B cell (primary cell): ENCODE measurements at places on chromosomes 7 and 10. TPM values are rescaled to one million over a fixed set of nuclear protein-coding genes. Genes with fewer than 3 reads are reported as not detected.

Gene LHPP
- 59.1 and 60.2 TPM in 2 replicates for polyA plus RNA-seq

- DNase-seq, result no peak
Observed at GRCh38 chr7:105878746-105879605, 2.6 kb upstream of the ATXN7L1 start.

GRCh38 chr7:36391436-36392198 is 2.0 kb downstream of the ANLN start:
- DNase-seq, result peak; percentile 29

- DNase-seq, result no peak
Observed at GRCh38 chr10:68251151-68251550, 19.2 kb upstream of the ATOH7 start.

Gene HYAL4
- 0.42 TPM in 1 of 2 replicates, not detected in the other for polyA plus RNA-seq

DNA sequence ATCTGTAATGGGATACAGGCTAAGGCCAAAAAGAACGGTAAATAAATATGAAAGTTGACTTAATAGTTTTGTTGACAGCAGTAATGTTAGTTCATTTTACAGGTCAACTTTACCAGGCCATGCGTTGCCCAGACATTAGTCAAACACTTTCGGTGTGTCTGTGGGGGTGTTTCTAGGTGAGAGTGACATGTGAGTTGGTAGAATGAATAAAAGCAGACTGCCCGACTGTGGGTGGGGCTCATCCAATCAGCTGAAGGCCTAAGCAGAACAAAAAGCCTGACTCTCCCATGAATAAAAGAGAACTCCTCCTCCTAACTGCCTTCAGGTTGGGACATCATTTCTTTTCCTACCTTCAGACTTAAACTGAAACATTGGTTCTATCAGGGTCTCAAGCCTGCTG is 132.3 kb downstream of the MTPAP start:
- no peak for DNase-seq

Gene RAB19
- polyA plus RNA-seq, result 0.71 and 1.1 TPM in 2 replicates

Gene RBM20
- not detected in 2 replicates for polyA plus RNA-seq

Gene PPP1R17
- not detected in 2 replicates for polyA plus RNA-seq

- no peak for DNase-seq
Observed at GRCh38 chr7:2425749-2426148, 22.3 kb downstream of the CHST12 start.

- no peak for DNase-seq
Observed at GRCh38 chr7:15921576-15921975, 235.1 kb upstream of the MEOX2 start.

- DNase-seq, result no peak
Observed at GRCh38 chr10:115624448-115624847, 531.3 kb downstream of the ATRNL1 start.

Gene CDK5
- polyA plus RNA-seq, result 4.5 and 8.4 TPM in 2 replicates

Gene CDK6
- polyA plus RNA-seq, result 3.0 and 7.8 TPM in 2 replicates

DNA sequence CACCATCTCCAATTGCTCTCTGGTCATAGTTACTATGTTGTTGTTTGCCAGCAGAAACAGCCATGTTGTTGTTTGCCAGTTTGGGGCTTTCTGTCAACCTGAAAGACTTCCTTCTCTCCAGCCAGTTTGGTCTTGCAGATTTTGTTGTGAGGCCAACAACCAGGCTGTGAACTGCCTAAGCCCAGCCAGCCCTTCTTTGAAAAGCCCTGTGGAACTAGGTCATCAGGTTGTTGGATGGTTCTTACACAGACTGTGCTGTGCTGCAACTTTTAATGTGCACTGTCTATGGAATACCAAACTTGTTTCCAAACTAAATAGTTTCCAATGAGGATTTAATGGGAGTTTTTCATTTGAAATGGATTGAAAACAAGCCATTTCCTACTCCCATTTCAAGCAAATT is 592.7 kb upstream of the GALNT17 start:
- no peak for DNase-seq

DNA sequence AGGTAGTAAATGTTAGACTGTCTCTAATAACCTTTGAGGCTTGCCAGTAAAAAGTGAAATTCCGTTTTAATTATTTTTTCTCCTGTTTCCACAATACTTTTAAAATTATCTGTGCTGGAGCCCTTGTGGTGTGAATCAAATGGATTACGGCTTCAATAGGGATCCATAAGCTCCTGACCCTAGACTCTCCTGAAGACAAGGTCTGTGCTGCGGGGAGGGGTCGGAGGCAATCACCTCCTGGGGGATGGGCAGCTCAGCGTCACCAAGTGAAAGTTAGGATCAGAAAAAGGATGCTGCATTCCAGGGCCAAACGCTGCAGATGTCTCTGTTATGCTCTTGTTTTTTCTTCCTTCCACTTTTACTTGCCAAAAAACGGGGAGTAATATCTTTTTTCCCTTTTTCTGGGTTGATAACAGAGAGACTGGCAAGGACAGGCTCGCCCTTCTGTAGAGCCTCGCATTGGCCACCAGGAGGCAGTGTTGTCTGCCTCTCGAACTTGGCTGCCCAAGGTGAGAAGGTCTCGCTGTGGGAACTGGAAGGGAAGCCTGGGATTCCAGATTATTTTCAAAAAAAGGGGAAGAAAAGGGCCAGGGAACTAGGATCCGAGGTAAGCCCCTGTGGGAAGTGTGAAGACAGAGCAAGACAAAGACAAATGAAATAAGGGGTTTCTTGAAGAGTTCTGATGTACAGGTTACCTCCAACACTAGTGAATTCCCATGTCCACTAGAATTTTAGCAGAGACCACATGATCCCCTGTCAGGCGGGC is 621.9 kb downstream of the ACTR3B start:
- no peak for DNase-seq
